ENCODE measurements at places on chromosomes 6 and 20. TPM values are rescaled to one million over a fixed set of nuclear protein-coding genes. Genes with fewer than 3 reads are reported as not detected.

KCNQ5 gene
- total RNA-seq, result 0.38 TPM

DNA sequence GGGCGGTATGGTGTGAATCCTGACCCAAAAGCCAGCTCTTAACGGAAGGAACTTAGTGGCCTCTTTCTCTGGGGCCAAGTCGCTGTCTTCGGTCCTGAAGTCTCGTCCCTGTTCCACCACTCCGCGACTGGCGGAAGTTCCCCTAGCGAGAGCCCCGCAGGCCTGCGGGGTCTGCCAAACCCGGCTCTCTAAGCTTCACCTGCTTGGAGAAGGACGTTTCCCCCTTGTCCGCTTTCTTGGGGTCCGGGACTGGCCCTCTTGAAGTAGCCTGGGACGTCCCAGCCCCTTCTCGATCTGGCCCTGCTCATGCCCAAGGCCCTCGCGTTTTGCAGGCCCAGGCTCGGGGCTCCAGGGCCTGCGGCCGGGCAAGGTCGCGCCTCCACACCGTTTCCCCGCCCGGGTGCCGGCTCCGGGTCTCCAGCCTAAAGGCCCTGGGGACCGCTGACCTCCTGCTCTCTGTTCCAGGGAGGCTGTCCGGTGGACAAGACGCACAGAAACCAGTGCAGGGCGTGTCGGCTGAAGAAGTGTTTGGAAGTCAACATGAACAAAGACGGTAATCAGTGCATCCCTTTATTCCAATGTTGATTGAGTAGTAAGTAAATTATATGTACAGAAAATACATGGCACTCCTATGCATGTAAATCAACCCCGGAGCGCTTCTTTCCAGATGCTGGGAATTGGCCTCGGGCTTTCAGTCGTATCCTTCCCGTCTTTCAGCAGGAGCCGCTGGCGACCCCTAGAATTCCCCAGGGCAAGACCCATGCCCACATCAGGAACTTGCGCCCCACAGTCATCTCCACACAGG is 8.8 kb downstream of the NR2E1 start:
- DNase-seq, result no peak

GRCh38 chr6:31587791-31588777 is 2.0 kb downstream of the LST1 start:
- DNase-seq, result no peak

DNA sequence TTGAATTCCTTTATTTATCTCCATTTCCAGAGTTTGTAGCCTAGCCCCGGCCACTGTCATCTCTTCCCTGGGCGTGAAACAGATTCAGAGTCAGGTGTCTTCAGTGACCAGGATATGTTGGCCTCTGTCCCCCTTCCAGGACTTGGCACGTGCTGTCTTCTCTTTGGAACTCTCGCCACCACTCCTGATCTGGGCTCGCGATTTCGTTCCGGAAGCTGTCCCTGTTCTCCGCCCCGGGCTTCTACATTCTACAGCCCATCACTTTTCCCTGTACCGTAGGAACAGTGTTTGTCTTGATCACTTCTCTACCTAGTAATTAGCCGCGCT is 739 bp downstream of the GSS start:
- DNase-seq, result no peak

GRCh38 chr6:122790423-122791309 is 1.6 kb downstream of the SMPDL3A start:
- DNase-seq, result no peak

GRCh38 chr20:37333848-37334318 is 12.1 kb upstream of the SRC start:
- peak; percentile 50 for DNase-seq

DNA sequence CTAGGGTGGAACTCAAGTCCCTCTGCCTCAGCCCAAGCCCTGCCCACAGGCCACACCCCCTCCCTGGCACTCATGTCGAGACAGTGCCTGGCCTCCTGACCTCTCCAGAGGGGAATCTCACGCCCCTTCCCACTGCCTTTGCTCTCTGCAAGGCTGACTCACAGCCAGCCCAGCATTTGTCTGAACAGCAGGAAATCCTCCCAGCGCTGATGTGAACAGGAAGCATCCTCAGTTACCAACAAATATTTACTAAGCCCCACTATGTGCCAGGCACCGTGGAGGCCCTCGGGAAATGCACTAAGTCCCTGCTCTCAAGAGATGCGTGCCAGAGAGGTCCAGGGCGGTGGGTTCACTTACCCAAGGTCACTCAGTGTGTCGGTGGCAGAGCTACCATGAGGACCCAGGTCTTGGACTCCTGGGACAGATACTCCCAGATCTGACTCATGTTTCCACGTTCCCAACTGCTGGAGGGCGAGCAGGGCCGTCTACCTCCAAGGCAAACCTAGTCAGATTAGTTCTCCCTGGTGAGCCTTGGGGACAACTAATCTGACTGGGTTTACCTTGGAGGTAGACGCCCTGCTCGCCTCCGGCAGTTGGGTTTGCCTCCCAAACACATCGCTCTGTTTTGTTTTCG is 7.8 kb downstream of the ADA start:
- DNase-seq, result peak; percentile 66

DNA sequence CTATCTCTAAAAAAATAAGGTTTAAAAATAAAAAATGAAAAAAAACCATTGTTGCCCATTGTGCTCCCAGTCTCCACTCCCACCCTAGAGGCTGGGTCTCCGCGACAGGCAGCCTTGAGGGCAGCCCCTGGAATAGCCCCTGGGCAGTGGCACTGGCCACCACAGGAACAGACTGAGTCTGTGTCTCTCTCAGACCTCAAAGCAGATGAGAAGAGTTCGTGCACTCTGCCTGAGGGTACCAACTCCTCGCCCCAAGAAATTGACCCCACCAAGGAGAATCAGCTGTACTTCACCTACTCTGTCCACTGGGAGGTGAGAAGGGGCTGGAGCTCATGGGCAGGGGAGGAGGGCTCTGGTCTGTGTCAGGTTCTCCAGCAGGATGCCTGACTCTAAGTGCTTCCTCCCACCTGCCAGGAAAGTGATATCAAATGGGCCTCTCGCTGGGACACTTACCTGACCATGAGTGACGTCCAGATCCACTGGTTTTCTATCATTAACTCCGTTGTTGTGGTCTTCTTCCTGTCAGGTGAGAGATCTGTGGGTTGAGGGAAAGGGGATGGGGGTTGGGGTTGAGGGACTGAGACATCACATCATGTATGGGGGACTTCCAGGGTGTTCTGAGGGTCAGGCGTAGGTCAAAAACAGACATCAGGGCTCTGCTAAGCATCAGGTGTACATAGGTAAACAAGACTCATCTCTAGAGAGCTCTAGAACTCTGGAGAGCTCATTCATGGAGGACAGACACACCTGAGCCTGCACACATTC is 35.6 kb downstream of the TM9SF4 start:
- no peak for DNase-seq

GRCh38 chr20:49216991-49217578 is 2.1 kb upstream of the DDX27 start:
- peak; percentile 98 for DNase-seq

Measured in Peyer's patch (tissue), 4 donors.